ENCODE measurements at places on chromosomes 5 and 9.

DNA sequence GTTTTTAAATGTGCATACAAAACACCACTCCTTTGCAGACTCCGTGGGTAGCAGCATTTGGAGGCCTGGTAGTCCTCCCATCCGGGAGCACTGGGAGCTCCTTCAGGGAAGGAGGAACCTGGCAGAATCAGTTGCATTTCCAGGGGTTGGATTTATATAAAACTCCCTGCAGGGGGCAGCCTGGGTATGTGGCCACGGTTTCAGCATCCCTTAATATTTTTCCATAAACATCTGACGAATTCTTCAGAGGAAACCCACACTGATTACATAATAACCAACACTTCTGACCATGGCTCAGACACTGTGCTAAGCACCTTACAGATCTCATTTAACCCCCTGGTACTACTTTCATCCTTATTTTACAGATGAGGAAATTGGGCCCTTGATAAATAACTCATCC is 6.1 kb upstream of the AFAP1L1 start:
- peak; percentile 78 for DNase-seq

- DNase-seq = no peak
Observed at GRCh38 chr5:61463596-61463995, 131.5 kb downstream of the ZSWIM6 start.

GRCh38 chr9:93814077-93814956 is 140.8 kb downstream of the BARX1 start:
- no peak for DNase-seq

GRCh38 chr5:95284572-95285408 is at the start of gene MCTP1:
Gene MCTP1, minus strand, starts transcription at chr5:95285094.
- peak; percentile 40 for DNase-seq
